PC-3 (cell line): ENCODE measurements at places on chromosomes 4 and X. TPM values are rescaled to one million over a fixed set of nuclear protein-coding genes. Genes with fewer than 3 reads are reported as not detected.

The EDA2R gene
- not detected in 2 replicates for total RNA-seq

The ZCCHC12 gene
- 0.07 TPM in 1 of 2 replicates, not detected in the other for total RNA-seq

The MOB1B gene
- total RNA-seq: 11.4 and 12.6 TPM in 2 replicates

DNA sequence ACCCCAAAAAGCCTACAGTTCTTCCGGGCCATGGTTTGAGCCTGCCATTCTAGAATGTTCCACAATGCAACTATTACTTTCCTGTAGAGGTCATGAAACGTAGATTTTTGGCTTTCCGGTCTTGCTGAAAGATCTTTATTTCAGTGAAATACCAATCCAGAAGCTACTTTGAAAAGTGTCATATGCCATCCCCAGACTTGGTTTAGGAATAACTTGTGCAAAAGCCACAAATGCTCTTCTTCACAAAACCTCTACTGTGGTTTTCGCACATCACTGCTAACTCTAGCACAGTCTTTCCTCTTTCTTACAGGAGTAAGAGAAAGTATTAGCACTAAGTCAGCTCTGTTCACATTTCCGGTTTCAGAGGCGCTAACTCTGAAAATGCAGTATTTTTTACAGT, 12.7 kb upstream of the CD40LG start:
- no peak for DNase-seq

DNA sequence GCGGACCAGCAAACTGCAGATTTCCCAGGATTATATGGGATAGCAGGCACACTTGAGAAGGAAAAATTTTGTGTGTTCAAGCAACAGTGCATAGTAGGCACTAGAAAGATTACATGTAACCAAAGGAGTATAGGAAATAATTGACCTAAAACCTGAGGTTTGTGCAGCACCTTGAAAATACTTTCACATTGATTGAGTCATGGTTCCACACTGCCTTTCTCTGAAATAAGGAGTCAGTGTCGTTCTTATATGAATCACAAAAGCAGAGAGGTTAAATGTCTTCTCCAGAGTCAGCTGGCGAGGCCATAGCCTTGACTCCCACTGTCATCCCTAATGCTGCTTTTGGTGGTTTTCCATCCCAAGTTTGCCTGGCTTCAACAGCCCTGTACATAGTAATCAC, 138.9 kb downstream of the SOWAHB start:
- DNase-seq: no peak

GRCh38 chrX:52830551-52830950, 19.5 kb downstream of the XAGE5 start:
- no peak for DNase-seq

- DNase-seq: no peak
Measured at GRCh38 chr4:5878359-5878758, 14.5 kb downstream of the CRMP1 start.
